Activated naive CD4-positive, alpha-beta T cell treated with anti-CD3 and anti-CD28 coated beads, Interleukin-2, amount 50 U/mL, for 16 hours (primary cell): ENCODE measurements at places on chromosomes 4 and X.

DNA sequence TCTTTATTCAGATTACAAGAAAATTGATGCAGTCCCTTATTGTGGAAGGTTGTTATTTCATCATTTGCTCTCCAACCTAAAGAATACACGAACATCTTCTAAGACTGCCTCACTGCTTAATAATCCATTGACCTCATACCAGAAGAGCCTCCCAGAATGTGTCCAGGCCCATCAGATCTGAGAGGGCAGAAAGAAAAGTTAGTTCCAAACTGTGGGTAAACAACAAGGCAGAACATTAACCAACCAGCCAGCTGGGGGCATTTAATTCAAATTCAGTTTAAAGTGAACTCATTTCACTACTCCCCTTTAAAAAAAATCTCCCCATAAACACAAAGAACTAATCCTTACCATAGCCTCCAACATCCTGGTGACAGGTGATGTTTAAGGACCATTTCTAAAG lies 13.8 kb downstream of the GPC4 start:
- DNase-seq: no peak

DNA sequence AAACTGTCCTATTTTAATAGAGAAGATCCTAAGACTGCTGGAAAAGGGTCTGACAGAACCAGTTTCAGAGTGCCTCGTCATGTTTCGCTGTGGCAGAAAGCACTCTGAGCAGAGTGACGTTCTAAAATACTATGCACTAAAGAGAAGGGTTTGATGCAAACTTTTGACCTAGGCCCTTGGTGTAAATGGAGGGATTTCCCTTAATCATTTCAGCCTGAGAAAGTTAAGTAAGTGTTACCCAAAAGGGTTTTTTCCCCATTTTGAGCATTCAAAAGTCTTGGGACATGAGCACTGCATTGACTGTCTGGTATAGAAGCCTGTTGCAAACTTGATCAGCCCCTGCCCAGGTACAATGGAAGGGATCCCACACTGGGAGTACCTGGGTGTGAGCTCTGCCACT lies 157.5 kb upstream of the ATOH1 start:
- DNase-seq: no peak

GRCh38 chr4:109465069-109465468 lies 31.5 kb downstream of the SEC24B start:
- DNase-seq: no peak

DNA sequence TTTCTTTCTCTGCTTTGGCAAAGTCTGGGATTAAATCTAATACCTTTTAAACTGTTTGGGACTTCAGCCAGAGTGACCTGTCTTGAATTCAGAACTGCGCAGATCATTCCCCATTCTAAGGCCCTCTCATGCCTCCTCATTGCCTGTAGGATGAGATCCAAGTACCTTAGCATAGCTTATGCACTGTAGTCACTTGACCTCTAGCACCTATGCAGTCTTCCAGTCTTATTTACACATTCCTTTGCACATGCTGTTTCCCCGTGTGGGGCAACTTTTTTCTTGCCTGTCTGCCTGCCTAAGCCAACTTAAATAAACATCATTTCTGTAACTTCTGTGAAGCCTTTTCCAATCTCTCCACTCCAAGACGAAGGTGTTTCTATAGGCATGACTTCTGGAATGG lies 68.4 kb downstream of the AR start:
- DNase-seq: no peak

DNA sequence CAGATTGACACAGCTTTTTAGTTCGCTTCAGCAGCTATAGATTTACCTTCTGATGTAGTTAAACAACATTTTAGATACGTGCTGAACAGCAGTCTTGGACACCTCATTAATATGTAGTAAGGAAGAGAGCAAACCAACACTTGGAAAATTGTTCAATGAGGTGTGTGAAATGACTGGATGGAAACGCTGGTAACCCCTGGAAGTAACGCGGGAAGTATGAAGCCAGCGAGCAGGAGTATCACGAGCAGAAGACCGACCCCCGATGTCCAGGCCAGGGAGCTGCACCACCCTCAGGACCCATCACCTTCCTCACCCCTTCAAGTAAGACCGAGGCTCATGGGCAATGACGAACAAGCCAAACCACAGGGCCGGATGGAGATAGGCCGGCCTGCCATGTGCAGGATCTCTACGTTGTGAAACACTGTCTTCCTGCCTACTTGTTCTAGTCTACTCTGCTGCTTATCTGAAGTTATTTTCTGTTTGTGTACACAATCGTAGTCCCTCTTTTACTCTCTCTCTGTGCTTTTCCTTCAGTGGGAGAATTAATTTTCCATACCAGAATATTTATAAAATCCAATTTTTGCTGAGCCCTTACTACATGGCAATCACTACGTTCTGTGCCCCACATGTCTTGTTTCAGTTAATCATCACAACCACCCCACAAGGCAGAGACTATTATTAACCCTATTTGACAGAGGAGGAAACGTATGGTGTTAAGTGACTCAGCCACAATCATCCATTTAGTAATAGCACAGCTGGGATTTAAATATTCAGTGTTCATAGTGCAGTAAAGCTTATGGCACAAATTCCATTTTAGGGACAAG lies 221.7 kb downstream of the APBB2 start:
- DNase-seq: no peak

- no peak for DNase-seq
These were observed 36.1 kb upstream of the REPS2 start for GRCh38 chrX:16910376-16910775.

GRCh38 chr4:2269206-2269531 lies 7.3 kb upstream of the MXD4 start:
- no peak for DNase-seq

GRCh38 chrX:50971395-50971794 lies 60.9 kb downstream of the BMP15 start:
- no peak for DNase-seq

- no peak for DNase-seq
These were observed 2.2 kb downstream of the USO1 start for GRCh38 chr4:75726577-75726976.

DNA sequence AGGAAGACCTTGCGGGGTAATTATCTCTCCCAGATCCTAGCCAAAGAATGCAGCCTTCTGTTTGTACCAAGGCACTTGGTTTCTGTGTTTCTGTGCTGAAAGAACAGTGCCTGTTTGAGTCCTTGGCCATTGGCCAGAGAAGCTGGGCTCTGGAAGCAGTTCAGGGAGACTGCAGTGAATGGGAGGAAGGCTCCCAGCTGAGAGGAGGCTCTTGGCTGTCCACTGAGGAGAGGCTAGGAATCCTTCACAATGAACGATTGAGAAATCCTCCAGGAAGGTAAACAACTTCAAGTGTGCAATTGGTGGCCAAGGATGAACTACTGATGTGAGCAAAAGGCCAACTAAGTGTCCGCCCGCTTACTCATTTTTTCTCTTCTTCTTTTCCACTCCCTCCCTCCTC lies 61.3 kb downstream of the HS3ST1 start:
- DNase-seq: no peak

DNA sequence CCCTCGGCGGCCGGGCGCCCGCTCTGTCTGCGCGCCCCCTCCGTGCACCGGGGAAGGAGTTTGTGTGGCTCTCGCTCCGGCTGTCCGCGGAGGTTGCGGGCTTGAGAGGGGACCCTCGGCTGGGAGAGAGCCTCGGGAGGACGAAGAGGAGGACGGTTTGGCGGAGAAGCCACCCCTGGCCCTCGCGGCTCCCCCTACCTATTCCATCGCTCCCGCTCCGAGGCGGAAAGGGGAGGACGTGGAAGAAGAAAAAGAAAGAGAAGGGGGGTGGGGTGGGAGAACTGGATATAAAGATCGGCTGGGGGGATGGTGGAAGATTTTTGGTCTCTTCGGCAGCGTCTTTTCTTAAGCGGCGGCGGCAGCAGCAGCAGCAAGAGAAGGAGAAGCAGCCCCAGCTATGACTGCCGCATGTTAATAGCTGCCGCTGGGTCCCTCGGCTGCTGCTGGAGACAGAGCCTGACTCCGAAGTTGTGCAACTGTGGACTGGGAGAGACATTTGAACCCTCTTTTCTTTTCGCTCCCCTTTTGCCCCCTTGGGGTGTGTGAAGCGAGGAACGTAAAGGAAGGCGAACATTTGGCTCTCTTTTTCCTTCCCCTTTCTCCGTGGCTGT lies 895 bp downstream of the ADGRL3 start:
- DNase-seq: no peak

DNA sequence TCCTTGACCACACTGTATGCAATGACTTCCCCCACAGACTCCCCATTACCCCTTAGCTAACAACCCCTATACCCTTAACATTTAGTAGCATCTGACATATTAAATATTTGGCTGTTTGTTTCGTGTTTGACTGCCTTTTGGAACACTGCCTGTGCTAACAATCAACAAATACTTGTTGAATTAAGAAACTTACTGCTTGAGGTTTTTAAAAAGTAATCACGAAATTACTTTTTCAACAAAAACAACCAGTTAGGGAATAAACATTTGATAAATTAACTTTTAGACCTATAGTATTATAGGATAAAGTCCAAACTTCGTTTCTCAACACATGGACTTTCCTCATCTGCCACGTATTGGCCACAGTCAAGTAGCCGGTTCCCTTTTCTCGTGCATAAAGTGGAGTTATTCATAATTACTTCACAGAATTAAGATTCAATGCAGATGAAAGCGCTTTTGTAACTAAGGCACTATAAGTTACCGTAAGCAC lies 555 bp upstream of the ELMOD2 start:
- DNase-seq: no peak

DNA sequence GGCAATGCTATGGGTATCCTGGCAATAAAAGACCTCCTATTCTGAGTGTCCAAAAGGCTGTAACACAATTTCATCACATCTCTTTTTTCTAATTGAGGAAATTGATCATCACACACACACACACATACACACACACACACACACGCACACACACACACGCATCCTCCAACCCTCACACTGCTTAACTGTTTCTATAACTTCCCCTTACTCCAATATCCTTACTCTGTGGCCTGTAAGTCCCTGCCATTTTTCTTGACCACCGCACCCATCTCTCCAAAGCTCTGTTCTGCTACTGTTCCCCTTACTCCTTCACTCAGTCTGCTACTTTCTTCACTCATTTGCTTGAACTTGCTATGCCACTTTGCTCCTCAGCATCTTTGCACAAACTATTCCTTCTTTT lies 115.6 kb downstream of the AMELX start:
- no peak for DNase-seq

DNA sequence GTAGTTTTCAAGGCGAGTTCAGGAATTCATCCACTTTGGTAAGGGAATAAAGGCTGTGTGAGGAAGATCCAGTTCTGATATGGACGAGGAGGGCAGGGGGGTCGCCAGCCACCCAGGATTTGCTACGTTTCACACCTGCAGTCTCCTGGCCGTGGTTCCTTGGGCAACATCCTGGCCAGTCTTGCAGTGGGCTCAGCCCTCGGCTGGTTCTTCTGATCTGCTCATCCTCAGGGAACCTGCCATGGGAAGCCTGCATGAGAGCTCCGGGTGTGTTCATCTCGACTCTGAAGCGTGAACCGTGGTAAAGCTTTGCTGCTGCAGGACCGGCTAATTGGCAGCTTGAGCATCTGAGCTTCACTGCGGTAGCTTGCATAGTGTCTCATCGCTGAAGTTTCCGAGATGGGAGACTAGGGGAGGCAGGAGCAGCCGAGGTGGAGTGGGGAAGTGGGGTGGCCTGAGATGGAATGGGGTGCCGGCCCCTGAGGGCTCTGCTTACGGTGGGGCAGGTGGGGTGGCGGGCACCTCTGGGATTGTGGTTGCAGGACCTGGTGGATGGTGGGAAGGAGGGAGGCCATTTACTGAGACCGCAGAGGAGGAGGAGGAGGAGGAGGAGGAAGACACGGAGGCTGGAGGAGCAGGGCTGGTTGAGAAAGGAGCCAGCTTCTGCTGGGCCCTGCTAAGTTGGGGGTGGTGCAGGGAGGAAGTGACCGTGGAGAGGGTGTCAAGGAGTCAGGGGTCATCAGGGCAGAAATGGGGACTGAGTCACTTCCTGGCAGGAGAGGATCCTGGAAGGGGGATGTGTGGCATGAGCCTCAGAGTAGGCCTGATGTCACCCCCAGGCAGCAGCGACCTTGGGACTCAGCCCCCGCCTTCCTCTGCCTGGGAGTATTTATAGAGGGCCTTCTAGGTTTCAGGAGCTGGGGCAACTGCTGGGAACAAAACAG lies 213.1 kb upstream of the PSAPL1 start:
- no peak for DNase-seq

GRCh38 chr4:2135083-2135482 lies 76.0 kb downstream of the NAT8L start:
- no peak for DNase-seq

GRCh38 chr4:179867300-179867878 lies 2375.8 kb upstream of the TENM3 start:
- no peak for DNase-seq

GRCh38 chr4:12122316-12122715 lies 693.6 kb upstream of the HS3ST1 start:
- DNase-seq: no peak

GRCh38 chrX:132094164-132094563 lies 33.7 kb downstream of the FRMD7 start:
- no peak for DNase-seq

GRCh38 chrX:40299641-40300046 lies 201.9 kb upstream of the BCOR start:
- no peak for DNase-seq

- no peak for DNase-seq
These were observed 37.0 kb upstream of the NSG1 start for GRCh38 chr4:4349867-4350266.

DNA sequence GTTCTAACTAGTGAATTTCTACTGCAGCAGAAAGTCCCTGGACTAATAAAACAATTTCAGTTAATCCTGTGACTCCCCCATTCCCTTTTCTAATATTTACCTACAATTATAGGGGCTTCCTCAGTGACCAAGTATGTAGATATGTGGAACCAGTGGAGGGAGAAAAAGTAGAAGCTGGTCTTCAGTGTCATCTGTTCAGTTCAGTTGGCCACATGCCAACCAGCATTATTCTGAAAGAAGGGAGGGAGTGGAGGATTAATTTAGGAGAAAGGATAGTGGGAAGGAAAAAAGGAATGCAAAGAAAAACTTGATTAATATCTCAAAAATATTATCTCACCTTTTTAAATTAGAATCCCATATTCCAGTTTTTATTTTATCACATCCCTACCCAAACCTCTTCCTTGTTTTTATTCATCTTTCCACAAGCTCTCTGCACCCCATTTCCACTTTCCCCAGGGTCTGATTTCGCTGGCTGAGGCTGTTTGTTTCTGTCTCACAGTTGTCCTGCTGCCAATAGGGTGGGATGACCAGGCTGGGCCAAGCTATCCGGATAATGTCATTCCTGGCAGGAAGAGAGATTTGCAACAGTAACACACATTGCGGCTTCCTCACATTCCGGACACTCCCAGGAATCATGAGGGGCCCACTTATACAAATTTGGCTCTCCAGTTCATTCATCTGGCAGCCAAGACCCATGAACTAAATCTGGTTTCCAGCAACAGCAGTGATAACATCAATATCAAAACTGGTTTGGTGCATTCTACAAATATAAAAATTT lies 24.6 kb upstream of the ANTXR2 start:
- DNase-seq: no peak

DNA sequence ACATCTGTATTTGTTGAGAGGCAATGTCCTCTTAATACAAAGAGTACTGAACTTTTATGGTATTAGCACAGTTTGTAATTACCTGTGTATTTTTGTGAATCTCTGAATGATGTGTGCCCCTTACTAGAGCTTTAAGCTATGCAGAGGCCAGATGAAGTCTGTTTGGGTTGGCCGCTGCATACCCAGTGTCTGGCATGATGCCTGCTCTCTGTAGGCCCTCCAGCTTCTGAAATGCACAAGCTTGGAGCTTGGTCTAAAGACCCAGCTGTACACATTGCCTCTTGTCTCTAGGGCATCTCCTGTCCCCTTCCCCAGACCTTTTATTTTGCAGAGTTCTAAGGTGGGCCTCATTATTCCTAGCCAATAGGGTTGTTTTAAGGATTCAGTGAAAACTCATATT lies 68.6 kb downstream of the CDS1 start:
- no peak for DNase-seq

- DNase-seq: no peak
These were observed 49.0 kb upstream of the TRAM1L1 start for GRCh38 chr4:117134386-117134785.
